ENCODE measurements at places on chromosomes 4 and X.

- DNase-seq, result no peak
These were observed 165.2 kb downstream of the SLC39A8 start for GRCh38 chr4:102180046-102180445.

GRCh38 chr4:6594826-6595355 lies 19.9 kb downstream of the MAN2B2 start:
- DNase-seq, result no peak

DNA sequence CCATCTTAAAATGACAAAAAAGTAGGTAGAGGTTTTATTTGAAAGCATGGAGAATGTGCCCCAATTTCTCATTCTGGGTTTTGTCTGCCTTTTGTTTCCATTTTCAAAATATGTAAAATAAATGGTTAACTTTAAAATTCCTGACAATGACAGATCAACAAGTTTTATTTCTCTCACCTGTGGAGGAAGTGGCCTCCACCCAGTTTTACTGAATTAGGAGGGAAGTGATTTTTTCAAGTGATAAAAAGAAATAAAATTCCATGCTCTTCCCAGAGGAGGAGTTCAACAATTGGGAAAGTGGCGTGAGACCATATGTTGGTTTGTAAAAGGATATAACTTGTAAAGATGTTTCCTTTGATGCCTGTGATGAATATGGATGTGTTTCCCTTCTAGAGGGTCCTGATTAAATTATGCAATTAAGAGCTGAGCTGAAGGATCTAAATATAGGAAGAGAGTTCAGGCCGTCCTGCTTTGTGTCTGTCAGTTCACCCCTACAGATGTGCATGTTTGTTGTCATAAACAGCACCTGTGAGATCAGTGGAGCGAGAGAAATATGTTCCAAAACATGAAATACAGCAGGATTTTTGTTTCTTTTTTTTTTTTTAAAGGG lies 19.5 kb downstream of the SMAD1 start:
- no peak for DNase-seq

- DNase-seq, result peak; percentile 65
These were observed 3.1 kb downstream of the JADE1 start for GRCh38 chr4:128812442-128813235.

- no peak for DNase-seq
These were observed 559.6 kb upstream of the DIPK2B start for GRCh38 chrX:45760187-45760742.

DNA sequence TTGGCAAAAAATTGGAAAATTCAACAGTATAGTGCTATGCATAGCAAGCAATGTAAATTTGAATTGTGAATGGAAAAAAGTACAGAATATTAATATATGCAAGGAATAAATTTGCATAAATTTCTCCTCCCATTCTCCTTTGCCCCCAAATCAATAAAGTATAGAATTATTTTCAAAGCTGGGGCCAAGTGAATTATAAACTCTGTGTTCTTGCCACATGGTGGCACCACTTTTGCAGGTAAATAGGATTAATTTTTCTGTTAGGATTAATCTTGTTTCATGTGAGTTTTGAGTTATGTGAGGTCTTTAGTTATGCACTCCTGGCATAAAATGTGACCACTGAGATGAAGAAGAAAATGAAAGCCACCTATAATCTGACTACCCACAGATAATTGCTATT lies 19.9 kb downstream of the COPS4 start:
- peak; percentile 25 for DNase-seq

DNA sequence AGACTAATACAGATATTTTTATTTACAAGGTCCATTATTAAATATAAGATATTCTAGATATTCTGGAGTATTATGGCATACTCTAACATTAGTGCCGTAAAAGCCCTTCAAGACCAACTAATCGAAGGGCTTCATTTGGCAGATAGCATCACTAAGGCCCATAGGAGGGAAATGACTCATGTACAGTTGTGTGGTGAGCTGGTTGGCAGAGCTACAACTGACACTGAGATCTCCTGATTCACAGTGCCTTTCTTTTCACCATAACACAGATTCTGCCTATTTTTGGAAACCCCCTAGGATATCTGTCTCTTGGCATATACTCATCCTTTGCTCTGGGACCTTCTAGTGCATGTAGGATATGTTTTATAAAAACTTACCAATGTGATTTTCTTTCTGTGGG lies 201.7 kb upstream of the AFF2 start:
- DNase-seq, result peak; percentile 17

- DNase-seq, result no peak
These were observed 483 bp downstream of the USP27X start for GRCh38 chrX:49879656-49880277.

- peak; percentile 62 for DNase-seq
These were observed 43.0 kb upstream of the SCOC start for GRCh38 chr4:140330311-140330900.

All from suppressor macrophage treated with lipopolysaccharide for 1 hour (primary cell).